ENCODE measurements at places on chromosomes 5 and 9. TPM values are rescaled to one million over a fixed set of nuclear protein-coding genes. Genes with fewer than 3 reads are reported as not detected.
A peak's percentile ranks its signal among the peaks of the same experiment; 100 is the strongest.

DNA sequence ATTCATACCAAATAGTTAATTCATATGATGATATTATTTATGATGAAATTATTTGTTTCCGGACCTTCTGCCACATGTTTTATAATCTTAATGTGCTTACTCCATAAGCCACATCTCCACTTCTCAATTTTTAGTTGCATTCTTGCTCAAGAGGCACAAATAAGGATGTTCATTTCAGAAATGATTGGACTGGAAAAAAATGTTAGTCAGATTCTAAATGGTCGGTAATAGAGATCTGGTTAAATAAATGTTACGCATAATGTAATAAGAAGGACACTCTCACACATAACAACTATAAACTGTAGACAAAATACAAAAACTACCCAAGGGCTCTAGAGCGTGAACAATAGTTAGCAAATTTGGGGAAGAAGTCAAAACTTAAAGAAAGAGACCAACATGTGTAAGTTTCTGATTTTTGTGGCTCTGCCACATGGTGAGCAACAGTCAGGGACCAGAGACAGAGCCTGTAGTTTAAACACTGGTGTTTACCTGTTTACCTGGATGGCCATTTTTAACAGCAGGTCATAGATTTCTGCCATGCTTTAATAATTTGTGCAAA, 554.3 kb upstream of the CLINT1 start:
- DNase-seq: no peak

DNA sequence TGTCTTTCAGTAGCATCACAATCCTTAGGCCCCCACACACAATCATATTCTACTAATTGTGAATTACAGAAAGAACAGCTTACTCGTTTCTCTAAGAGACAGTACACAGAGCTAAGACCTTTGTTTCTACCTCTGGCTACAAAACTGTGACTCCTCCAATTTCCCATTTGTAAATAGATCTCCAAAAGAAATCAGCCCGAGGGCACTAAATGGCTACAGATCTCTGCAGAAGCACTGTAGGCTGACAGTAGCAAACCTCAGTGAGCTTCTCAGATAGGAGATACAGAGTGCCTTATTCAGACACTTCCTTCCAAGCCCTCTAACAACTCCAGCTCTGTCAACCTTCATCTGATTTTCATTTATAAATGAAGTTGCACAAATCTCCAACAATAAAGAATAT, 51.0 kb downstream of the EFNA5 start:
- DNase-seq: no peak

GRCh38 chr5:160773646-160774410, 78.2 kb downstream of the ATP10B start:
- no peak for DNase-seq

GRCh38 chr9:127502706-127503378, 51.5 kb downstream of the LRSAM1 start:
- DNase-seq: no peak

- no peak for DNase-seq
Observed at GRCh38 chr9:108130905-108131304, 641.3 kb upstream of the KLF4 start.

DNA sequence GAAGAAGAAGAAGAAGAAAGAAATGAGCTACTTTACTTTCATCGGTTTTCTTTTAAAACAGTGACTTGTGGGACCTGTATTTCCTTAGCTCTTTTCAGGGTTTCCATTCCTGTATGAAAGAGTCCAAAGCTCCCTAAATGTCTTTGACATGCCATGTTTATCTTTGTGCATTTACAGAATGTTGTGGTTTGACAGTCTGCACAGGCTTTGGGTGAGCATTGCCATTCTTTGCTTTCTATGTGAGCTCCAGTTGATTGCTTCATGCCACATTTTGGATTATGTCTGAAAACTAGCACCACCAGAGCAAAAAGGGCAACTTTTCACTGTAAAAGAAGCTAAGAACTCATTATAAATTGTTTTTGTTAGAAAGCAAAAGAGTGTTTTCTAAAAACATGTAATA, 733.4 kb downstream of the TLE4 start:
- DNase-seq: no peak

GRCh38 chr9:6194934-6195333, 20.7 kb upstream of the IL33 start:
- DNase-seq: peak; percentile 11

GRCh38 chr5:165139721-165140120, 1634.3 kb downstream of the MAT2B start:
- DNase-seq: no peak

GRCh38 chr9:73153793-73154227, 2.1 kb downstream of the ANXA1 start:
- peak; percentile 58 for DNase-seq

- no peak for DNase-seq
Observed at GRCh38 chr5:32222723-32223470, 48.8 kb upstream of the GOLPH3 start.

- no peak for DNase-seq
Observed at GRCh38 chr5:157496864-157497263, 36.9 kb downstream of the NIPAL4 start.

DNA sequence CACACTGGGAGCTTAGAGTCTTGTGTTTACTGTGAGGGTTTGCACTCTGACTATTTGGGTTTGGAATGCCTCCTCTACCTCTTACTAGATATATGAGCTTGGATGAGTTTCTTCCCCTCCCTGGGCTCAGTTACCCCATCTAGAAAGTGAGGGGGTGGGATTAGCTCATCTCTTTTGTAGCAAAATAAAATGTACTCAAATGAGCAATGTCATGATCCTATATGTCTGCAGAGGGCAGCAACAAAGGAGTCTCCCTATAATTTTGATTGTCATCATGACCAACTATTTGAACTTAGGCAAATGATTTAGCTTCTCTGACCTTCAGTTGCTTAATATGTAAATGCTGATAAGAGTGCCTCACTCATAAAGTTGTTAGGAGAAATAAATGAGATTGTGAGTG, 109.0 kb downstream of the DPYSL3 start:
- DNase-seq: no peak

DNA sequence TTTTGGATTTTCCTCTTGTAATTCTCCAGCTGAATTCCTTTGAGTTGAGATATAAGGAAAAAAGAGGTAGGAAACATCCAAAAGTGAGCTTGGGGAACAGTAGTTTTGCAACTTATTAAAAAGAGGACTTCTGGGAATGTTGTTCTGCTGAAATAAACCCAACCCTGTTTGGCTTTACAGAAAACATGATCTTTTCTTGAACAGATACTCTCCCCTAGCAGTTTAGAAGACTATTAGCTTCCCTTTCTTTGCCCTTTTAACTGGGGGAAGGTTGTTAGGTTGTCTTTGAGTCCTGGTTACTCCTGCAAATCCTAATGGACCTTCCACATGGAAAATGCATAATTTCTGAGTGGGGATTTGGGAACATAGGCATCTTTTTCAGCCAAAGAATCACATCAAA, 168.7 kb upstream of the RPS23 start:
- DNase-seq: no peak

DNA sequence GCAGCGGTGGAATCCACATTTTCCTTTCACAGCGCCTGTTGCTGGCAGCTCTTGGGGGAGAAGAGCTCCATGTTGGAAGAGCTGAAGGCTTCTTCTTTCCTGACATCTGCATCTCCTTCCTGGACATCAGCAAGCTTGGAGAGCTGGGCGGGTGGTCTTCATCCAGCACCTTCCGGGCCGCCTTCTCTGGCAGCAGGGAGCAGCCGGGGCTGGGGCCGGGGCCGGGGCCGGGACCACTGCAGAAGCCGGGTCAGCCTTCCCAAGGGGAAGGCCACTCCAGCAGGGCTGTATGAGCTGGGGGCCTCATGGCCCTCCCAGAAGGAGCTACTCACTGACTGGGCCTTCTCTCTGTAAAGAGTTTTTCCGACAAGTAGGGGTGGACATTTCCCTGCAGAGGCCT, 787.5 kb downstream of the TLE4 start:
- no peak for DNase-seq

GRCh38 chr9:2158111-2158610, 143.0 kb downstream of the SMARCA2 start:
- DNase-seq: peak; percentile 81

DNA sequence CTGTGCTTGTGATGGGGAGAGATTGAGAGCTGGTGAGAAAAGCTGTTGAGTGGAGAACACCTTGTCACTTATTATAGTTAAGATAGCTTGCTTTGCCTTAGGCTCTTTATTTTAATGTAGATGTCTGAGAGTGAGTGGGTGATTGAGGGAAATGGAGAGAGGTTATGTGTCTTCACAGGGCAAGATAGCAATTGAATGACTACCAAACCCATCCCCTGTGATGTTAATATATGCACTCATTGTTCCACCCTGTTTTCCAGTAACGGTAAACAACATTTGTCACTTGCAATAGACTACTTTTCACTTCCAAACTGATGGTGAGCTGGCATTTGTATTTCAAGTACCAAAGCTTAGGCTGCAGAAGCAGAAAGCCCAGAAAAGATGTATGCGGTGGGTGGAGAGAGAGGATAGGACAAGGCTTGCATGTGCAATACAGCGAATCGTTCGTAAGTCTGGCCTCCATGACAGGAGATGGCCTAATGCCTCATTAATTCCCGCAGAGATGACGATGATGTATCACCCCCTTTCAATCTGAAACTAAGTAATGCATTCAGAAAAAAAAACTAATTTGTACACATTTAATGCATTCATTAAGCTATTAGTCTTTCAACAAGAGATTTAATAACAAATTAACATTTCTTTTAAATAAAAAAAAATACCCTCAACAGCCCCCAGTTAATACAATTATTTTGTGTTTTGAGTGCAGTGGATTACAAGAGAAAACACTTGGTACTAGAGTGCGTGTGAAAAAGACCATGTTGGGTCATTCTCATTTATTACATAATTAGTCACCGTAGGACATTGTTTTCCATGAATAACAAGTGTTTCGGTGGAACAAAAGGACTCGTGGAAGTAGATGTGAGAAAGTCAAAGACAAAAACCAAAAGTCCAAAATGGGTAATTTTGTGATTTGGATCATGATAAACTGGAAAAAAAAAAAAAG, 699.0 kb downstream of the BRINP1 start:
- no peak for DNase-seq

- DNase-seq: no peak
Observed at GRCh38 chr5:96022971-96023370, 61.3 kb upstream of the ELL2 start.

DNA sequence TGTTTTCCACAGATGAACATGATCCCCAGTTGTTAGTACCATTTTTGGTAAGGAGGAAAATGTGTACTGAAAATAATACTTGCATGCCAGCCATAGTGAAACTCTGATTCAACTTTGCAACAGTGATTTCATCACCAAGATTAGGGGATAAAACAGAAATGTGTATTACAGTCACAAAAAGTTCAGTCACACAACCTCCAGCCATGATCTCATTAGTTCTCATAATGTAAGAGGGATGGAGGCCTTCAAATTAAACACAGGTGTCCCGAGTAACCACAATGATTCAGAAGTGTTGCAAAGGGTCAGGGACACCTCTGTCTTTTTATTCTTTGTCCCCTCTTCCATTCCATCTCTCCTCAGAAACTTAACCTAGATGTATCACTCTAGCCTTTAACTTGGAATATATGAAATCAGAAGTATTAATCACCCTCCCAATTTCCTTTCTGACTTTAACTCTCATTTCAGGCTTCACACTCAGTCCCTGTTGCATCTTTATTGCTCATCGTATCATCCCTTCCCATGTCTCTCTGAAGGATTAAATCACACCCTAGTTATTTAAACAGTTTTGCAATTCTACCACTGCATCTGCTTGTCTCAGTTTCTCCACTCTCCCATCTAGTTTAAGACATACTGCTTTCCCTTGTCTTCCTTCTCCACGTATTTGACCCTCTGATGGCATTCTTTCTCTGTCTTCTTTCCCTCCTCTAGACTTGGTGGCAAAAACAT, 291.2 kb downstream of the ADAMTS6 start:
- peak; percentile 98 for DNase-seq

- peak; percentile 7 for DNase-seq
Observed at GRCh38 chr9:13665418-13666066, 386.1 kb upstream of the MPDZ start.

DNA sequence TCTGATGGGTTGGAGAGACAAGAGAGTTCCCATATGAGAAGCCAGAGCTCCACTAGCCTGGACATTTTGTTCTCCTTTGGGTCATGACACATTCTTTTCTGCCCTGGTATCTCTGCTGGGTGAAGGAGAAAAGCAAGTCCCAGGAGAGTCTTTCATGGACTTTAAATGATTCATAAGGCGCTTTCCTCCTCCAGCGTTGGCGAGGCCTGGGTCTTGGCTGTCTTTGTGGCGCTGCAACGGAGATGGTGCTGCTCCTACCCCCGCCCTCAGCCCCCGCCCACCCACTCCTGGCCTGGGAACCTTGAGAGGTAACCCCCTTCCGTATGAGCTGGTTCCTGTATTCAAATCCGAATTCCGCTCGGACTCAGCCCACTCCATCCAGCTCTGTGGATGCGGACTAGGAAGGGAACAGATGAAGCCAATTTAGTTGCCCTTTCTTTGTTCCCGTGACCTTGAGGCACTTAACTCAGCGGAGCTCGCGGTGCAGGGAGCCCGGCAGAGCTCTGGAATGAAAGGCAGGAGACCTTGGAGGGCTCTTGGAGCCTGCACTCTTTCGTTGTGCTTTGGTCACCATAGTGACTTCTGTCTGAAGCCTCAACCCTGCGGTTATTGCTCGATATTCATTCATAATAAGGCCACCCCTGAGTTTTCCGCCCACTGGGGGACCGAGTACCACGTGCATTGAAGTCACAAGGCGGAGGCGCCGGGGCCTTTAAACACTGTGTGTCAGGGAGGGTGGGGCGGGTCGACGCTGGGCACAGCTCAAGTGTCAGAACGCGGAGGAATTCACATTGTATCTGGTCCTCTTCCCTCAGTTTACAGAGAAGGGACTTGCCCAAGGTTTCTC, 14.0 kb upstream of the PWWP2A start:
- no peak for DNase-seq

GRCh38 chr5:119840175-119840574, 210.8 kb downstream of the FAM170A start:
- DNase-seq: peak; percentile 7

DNA sequence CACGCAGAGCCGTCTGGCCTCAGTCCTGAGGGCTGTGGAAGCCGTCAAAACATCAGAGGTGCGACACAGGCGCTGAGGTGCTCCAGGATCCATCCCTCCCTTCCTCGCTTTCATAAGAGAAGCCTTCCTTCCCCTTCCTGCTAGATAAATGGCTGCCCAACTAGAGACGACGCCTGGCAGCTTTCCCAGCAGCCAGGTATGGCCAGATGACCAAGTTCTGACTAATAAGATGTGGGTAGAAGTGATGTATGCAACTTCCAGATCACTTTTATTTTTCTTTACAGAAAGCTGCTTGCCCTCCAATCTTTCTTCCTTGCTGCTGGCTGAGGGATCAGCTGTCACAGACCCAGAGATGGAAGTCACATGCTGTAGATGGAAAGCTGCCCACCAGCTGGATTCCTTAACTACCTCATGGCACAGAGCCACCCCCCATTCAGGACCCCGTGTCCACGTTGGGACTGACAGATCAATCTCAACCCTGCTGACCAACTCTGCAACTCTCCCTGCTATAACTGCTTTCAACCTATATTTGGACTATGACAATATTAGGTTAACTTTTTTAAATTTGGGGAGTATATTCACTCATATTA, 8.8 kb downstream of the MAPK9 start:
- peak; percentile 42 for DNase-seq

LEAP2 gene
- polyA plus RNA-seq: 0.85 TPM

RNF208 gene
- 1.2 TPM for polyA plus RNA-seq

NXNL2 gene
- polyA plus RNA-seq: 0.11 TPM

CCDC192 gene
- polyA plus RNA-seq: not detected

CA9 gene
- 0.15 TPM for polyA plus RNA-seq

HCN1 gene
- polyA plus RNA-seq: not detected

C9orf153 gene
- polyA plus RNA-seq: 0.09 TPM

MTMR12 gene
- 4.5 TPM for polyA plus RNA-seq

SLC6A18 gene
- not detected for polyA plus RNA-seq

SLC22A4 gene
- polyA plus RNA-seq: 0.87 TPM

FER gene
- polyA plus RNA-seq: 4.1 TPM

NME5 gene
- polyA plus RNA-seq: 0.10 TPM

SERF1A gene
- 3.1 TPM for polyA plus RNA-seq

ARSI gene
- 3.5 TPM for polyA plus RNA-seq

Data from foreskin keratinocyte (primary cell).